Anterior cingulate cortex (tissue), 58 donors: ENCODE measurements at places on chromosomes 12 and 14.

DNA sequence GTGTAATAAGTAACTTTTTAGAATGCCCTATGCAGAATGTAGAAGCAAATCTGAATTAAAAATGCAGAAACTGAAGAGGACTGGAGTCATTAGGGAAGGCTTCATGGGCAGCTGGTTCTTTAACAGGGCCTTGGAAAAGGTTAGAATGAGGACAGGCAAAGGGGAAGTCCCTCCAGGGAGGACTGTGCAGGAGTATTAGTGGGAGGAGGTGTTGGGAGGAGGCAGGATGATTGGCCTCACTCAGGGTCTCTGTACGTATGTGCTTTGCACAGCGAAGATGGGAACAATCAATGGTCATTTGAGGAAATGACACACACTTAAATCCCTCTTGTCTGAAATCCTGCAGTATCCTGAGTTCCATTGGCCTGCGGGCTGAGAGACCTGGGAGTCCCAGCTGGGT, 119.7 kb downstream of the PTCSC3 start:
- no peak for DNase-seq

GRCh38 chr12:904010-904414, 45.5 kb downstream of the RAD52 start:
- DNase-seq, result no peak

GRCh38 chr14:100902295-100903133, 1.0 kb downstream of the RTL1 start:
- no peak for DNase-seq

- no peak for DNase-seq
These were observed 25.2 kb upstream of the SCFD1 start for GRCh38 chr14:30596935-30597334.

DNA sequence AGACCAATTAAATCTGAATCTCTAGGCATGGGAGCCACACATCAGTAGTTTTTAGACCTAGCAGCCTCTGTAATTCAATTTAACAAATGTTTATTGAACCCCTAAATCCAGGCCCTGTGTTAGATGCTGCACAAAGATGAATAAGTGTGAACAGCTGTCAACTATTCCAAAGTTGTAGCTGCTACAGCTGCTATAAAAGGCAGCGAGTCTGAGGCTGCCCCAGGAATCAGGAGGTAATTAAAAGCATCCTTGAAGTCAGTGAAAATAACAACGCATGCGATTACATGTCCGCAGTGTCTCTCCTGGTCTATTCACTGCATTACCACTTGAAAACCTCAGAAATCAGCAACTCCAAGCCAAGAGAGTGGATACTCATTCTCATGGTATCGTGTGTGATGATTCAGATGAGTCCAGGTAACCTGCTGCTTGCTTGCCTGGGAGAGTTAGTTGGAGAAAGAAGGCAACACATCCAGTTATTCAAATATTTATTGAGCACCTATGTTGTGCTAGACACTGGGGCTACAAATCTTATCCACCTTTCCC, 34.9 kb upstream of the DDHD1 start:
- DNase-seq, result no peak

- no peak for DNase-seq
These were observed 38.9 kb downstream of the FOXN3 start for GRCh38 chr14:89378119-89378518.

GRCh38 chr12:124509676-124510300, 57.6 kb downstream of the NCOR2 start:
- no peak for DNase-seq

- no peak for DNase-seq
These were observed 138.5 kb downstream of the KTN1 start for GRCh38 chr14:55718551-55718950.

DNA sequence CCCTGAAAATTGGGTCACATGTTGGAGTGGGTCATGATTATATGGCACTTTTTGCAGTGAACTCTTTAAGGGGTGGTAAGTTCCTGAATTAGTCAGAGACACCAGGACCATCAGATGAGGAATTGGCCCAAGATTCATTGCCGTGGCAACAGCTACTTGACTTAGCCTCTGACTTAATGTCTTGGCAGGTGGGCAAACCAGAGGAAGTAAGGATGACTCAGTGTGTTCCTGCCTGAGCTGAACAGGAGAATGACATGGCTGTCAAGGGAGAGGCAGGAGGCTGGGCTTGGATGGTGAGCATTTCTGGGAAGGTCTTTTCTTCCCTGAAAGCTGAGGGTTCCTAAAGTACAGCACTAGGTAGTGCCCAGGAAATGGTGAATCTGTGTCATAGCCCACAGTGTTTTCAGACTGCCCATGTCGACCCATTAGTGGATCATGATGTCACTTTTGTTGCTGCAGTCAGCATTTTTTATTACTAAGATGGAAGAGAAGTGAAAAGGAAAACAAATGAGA, 170.1 kb upstream of the PWP1 start:
- no peak for DNase-seq

DNA sequence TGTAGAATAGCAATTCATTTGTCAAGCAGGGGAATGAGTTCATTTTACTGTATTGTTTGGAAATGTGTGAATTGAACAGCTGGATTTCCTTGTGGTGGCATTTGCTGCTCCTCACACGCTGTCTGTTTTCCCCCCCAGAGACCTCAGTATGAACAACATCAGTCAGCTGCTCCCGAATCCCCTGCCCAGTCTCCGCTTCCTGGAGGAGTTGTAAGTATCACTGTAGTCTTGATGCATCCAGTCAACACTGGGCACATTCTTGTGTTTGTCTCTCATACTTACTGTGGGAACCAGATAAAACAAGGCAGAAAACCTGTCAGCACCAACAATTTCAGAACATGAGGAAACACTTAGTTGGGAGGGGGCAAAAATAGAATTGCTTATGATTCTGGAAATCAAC, 64.9 kb downstream of the LGR5 start:
- DNase-seq, result no peak

- no peak for DNase-seq
These were observed 105.7 kb downstream of the CRADD start for GRCh38 chr12:93782853-93783252.

DNA sequence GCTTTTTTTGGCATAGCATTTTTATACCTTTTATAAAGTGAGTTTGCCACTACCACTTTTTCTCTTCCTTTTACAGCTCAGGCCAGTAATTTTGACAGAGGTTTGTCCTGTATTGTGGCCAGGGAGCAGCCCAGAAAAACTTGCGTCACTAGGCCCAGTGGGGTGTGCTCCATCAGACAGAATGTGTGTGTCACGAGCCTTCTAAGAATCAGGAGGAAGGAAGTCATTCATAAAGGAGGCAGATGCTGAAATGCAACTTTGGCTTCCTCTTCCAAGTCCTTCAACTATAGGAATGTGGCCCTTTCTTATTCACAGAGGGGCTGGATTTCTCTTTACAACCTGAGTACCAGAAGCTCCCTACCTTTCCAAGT, 10.1 kb upstream of the RAB35 start:
- no peak for DNase-seq

GRCh38 chr12:40168868-40169267, 55.9 kb upstream of the LRRK2 start:
- no peak for DNase-seq

DNA sequence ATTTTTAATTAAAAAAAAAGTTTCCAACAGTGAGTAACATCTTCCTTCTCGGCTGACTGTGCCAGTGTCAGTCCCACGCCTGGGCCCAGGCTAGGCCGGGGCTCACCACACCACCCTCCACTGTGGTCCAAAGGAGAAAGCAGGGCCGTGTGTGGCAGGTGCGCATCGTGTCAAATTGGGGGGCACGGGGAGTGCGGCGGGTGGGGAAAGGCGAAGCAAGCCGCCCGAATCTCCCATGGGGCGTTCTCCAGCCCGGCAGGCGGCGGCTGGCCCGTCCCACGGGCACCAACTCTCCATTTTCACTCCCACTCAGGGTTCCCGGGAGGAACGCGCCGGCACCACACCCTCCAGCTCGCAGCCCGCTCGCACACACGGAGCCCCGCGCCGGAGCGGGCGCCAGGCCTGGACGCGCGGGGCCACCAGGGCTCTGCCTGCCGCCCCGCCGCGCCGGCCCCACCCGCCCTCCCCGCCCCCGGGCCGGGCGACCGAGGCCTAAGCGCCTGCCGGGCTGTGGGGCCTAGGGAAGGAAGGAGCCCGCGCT, 604 bp downstream of the EEA1 start:
- peak; percentile 17 for DNase-seq

GRCh38 chr12:33654313-33654712, 214.7 kb upstream of the SYT10 start:
- DNase-seq, result no peak

- DNase-seq, result no peak
These were observed 169.9 kb downstream of the KIF21A start for GRCh38 chr12:39272871-39273655.

DNA sequence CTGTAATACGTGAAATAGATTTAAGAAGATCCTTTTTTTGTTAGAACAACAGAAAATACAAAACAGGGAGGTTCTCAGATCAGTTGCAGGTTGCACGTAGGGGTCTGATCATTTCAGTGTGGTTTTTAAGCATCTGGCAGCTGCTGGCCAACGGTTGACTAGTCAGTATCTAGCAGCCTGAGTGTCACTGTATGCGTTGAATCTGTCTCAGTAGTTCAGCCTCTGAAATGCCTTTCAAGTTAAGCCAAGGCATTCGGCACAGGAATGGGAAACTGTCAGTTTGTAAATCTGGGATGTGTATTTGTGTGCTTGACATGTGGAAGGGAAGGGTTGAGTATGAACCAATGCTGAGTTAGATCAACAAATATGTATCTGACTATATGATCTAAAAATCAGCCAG, 165.9 kb downstream of the CACNA1C start:
- DNase-seq, result no peak

DNA sequence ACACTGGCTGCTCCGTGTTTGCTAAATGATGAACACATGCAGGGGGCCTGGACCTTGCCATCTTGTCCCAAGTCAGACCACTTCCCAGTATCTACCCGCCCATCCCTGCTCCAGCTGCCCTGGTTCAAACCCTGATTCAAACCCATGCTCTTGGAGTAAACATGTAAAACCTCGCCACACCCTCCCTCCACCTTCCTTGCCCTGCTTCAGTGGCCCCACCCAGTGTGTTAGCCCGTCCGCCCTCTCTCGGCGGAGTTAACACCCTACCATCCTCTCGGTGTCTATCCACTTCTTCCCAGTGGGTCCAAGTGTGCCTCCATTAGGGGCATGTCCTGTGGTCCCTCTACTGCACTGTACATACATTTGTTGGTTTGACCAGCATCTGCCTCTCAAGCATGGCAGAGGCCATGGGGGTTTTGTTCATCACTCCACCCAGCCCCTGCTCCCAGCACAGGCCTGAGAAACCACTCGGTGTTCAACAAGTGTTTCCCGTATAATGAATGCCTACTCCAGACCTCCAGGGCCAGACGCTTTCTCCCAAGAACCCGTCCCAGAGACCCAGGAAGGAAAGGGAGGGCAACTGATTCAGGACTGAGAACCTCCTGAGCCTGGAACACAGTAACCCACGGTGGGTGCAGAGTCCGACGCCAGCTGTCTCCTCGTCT, 37.1 kb downstream of the P2RX4 start:
- no peak for DNase-seq

DNA sequence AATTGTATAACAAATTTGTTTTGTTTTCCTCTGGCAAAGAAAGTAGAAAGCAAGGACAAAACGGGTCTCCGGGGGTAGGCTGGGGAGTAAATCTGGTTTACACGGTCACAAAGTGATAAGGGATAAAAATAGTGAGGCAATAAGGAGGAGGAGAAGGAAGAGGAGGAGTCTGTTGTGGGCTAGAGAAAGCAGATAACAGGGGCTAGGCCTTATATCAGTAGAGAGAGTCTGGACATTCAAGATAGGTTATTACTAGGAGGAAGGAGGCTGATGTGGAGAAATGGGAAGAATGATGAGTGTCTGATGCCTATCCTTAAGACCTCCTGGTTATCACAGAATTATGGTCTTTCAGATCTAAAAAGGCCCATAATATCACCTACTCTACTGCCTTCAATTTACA, 83.2 kb upstream of the SSTR1 start:
- DNase-seq, result no peak

DNA sequence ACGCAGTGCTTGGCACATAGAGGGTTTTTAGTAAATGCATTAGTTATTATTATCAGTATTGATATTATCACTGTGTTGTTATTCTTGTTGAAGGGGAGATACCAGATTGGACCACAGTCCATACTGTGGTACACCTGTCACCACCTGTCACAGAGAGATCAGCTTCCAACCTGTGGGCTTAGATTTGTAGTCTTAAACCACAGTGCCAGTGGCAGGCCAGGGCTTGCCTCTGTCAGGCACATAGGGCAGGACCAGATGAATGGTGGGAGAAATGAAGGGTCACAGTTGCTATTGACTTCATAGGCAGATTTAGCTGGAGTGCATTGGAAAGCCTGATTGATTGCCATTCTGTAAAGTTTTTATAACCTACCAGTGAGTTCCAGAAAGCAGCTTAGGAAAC, 35.1 kb downstream of the ARL1 start:
- DNase-seq, result no peak

DNA sequence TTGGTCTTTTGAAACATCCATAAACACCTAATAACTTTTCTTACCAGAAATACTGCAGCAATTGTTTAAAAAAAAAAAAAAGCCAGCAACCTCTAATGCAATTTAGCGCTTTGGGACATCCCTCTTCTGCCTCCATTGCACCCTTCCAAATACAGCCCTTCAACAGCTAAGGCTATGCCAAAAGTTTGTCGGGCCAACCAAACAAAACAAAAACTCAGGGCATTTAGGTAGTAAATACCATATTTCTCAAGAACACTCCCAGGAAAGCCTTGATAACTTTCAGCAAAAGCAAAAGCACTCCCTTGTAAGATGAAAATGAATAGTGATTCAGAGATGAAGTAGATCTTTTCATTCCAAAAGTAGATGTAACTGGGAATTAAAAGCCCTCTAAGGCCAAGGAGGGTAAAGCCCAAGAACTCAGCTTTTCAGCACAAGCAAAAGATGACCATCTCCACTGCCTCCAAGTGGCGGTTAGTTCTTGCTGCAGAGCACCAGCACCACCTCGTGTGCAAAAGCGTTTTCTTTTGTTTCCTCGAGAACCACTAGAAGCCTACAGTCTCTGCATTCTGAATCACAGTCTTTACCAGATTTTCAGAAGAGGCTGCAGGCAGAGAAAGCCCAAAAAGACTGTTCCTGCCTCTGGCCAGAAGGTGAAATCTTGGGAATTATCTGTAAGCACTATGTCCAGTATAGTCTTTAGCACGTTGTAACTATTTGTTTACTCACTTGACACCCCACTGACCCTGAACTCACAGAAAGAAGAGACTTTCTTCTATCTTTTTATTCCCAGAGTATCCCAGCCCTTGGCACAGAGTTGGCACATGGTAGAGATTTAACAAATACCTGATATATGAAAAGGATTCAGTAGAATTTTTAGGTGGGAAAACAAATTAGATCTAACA, 53.1 kb downstream of the SIX6 start:
- DNase-seq, result no peak
